GM18507 (cell line): ENCODE measurements at places on chromosomes 3 and 15.

DNA sequence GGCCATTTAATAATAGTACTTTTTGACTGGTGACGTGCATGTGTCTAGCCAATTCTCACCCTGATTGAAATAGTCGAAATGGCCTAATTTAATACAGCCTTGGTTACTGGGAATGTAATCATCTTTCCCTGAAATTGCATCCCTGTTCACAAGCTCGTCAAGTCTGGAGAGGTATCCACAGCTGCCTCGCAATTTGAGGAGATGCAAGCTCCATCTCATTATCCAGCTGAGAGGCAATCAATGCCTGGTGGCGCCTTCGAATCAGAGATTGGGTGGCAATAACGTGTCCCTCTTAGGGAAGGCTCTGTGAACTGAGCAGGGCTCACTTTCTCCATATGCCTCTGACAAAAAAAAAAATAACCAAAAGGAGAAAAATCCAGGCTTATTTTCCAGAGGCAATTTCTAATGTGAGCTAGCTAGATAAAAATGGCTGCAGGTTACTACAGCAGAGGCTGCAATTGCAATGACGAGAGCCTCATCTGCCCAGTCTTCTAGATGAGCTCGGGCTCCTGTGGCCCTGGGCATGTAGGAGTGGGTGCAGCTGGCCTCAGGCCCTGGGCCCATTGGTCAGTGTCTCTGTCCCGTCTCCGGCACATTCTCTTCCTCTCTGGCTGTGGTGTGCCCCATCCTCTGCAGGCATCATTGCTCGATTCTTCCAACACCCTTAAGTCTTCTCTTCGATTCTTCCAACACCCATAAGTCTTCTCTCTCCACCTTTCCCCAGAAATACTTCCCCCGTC is 487.5 kb downstream of the GABRG3 start:
- DNase-seq = no peak

- DNase-seq = no peak
Measured at GRCh38 chr15:98782801-98783200, 134.5 kb downstream of the IGF1R start.

DNA sequence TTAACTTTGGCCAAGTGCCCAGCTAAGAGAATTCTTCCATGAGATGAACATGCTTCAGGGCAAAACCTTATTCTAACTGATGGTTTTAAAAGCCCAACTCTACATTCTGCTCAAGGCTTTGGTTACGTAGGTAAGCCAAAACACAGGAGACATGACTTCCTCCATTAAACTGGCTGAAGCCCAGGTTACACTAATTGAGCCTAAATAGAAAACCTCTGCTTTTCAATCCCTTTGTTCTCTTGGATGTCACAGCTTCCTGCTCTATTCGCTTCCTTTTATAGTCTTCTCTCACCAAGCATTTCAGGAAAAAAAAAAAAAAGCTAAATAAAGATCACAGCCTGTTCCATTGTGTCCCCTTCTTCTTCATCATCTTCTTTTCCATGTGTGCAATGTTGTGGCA is 420.4 kb downstream of the TIGIT start:
- DNase-seq = no peak

DNA sequence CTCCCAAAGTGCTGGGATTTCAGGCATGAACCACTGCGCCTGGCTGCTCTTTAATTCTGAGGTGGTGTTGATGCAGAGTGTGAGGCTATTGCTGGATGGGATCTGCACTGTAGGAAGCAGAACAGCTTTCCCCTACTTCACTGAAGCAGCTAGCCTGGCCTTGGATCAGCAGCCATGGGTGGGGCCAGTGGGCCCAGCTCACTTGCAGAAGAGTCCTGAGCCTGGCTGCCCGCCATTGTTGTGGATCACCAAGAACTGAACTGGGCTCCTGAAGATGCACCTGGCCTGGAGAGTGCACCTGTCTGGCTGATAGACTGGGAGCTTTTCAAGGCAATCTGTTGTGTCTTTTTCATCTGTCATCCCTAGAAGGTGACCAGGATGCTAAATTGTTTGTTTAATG is 11.9 kb downstream of the TLNRD1 start:
- DNase-seq = no peak

DNA sequence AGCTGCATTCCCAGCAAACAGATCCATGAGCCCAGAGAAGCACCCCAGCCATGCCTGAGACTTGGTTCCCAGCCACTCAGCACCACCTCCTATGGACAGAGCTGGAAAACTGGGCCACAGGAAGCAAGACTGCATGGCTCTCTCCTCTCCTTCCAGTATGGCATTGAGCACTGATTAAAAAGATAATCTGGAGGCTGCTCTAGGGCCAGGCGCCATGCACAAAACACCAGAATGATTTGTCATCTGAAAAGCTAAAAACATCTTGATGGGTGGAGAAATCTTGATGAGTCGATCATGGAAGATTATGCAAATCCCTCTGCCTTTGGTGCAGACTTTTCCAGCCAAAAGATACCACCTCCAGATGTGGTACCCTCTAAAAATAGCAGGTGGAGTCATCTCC is 62.7 kb upstream of the MRPS22 start:
- DNase-seq = no peak

DNA sequence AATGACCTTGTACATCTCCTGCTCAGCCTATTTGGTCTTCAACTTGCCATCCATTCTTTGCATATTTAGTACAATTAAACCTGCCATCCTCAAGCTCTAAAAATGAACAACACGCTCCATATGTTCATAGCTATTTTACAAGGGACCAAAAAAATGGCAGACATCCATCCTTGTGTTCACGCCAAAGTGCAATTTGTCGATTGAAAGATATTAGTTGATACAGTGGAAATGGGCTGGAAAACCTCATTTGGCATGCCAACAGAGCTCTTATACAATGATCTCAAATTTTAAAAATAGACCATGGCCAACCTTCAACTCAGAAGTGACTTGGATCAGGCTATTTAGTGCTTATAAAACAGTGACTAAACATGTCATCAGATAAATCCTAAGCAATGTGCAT is 413.6 kb upstream of the ARL6 start:
- no peak for DNase-seq

DNA sequence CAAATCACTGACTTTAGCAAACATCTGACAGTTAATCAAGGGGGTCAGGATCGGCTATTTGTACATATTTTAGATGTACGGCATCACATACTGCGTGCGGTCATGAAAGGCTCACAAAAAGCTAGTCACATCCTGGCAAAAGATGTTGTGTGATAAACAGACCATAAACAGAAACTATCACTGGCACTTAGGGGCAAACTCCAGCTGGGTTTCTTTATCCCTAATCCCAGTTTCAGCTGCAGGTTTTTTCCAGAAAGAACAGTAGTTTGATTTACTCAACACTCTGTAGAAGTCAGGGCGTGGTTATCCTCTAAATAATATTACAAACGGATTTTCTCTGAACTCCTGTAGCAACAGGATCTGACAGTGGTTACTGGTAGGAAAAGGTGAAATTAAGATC is 112.4 kb upstream of the BHLHE40 start:
- DNase-seq = no peak

DNA sequence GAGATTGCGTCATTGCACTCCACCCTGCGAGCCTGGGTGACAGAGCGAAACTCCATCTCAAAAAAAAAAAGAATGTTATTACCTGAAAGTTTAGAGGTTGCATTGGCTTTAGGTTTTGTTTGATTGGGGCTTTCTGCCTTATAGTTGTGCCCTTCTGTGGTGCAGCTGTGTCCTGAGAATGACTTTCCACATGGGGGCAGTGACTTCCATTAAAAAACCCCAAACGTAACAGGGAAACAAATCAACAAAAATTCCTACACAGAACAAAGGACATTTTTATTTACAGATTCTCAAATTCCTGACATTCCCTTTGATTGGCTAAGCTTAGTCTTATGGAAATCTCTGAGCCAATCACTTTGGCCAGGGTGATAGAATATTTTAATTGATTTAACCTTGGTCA is 154.1 kb upstream of the GPR149 start:
- DNase-seq = no peak

DNA sequence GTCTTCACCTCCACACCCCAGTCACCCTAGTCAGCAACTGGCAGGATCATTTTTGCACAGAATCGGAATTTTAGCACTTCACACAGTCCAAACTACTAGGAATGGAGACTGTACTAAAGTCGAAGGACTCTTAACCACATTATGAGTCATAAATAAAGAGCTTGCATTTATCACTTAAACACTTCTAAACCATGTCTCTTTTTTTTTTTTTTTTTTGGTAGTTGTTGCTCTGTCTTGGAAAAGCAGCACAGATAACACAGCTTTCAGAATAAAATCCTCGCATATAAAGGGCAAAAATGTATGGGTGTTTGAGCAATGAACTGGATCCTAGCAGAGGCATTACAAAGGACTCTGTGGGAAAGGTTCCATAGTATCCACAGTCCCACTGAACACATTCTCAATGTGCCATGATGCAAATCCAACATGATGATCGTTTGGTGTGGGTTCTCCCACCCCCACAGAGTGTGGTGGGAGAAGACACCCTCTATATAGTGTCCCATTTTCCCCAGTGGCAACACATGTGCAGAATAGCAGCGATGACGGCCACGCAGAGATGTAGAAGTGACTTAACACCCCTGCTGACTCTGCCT is 47.1 kb downstream of the FOXP1 start:
- DNase-seq = no peak

DNA sequence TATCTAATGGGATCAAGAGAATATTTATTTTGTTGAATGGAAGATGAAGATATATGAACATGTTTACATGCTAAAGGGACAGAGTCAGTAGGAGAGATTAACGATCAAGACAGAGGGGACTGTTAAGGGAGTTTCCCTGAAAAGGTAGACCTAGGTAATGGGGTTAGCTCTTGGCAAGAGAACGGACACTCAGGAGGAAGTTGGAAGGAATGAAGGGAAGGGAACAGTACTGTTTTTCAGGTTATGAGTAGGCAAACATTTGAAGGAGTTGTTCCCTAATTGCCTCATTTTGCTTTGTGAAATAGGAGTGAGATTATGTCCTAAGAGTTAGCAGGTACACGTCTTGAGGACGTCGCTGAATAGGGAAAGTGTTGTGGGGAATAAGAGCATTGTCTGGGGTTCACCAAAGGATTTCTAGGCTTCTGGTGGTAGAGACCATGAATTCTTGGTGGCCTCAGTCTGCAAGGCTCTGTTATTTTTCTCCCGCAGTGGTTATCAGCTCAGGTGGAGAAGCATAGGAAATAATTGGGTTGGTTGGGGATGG is 41.3 kb downstream of the PDE8A start:
- no peak for DNase-seq

GRCh38 chr3:43287500-43287873 is 1.1 kb downstream of the SNRK start:
- no peak for DNase-seq

- no peak for DNase-seq
Measured at GRCh38 chr3:97817965-97818364, 3.8 kb upstream of the CRYBG3 start.

DNA sequence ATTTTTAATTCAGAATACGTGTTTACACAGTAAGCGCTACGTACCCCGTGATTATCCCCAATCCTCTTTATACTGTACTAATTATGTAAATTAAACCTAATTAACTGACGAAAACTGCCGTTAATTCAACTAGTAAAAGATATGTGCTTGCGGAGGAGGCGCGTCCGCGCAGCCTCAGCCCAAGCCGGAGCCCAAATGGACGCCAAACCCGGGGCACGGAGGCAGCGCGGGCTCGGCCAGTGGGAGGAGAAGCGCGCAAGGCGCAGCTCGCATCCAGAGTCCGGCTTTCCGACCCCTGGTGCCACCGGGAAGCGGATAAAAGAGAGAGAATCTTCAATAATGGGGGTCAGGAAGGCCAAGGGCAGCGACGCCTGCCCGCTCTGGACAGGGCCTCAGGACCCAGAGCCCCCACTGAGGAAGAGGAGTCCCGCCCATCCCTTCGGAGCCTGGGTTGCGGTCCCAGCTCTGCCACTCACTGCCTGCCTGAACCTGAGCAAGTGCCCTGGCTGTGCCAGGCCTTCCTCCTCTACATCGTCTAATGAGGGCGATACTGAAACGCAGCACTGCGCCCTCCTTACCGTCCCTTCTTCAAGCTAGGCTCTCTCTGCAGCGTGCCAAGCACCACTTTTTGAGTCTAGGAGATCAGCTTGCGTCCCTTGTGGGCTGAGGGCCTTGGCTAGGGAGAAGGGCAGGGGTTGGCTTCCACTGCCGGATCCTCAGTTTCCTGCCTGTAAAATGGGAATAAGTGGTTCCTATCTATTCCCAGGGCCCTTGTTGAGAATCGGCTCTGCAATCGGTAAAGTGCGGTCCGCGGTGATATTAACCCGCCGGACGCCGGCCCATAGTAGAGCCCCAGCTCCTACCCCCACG is 5.0 kb upstream of the SKOR1 start:
- no peak for DNase-seq

DNA sequence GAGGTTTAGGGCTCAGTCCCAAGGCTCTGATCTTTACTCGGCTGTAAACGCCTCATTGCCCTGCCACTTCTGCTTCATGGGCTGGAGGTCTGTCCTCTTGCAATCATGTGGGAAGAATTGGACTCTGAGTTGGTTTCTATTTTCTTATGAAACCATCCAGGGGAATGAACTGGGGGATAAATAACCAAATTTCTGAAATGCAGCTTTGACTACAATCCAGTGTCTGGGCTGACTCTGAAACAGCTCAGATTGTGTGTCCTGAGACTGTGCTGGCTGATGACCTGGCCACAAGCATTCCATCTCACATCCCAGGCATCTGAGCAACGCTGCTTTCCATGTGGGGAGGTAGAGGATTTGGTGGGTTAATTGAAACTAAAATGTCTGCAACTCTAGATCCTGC is 71.0 kb upstream of the GALNT15 start:
- no peak for DNase-seq

DNA sequence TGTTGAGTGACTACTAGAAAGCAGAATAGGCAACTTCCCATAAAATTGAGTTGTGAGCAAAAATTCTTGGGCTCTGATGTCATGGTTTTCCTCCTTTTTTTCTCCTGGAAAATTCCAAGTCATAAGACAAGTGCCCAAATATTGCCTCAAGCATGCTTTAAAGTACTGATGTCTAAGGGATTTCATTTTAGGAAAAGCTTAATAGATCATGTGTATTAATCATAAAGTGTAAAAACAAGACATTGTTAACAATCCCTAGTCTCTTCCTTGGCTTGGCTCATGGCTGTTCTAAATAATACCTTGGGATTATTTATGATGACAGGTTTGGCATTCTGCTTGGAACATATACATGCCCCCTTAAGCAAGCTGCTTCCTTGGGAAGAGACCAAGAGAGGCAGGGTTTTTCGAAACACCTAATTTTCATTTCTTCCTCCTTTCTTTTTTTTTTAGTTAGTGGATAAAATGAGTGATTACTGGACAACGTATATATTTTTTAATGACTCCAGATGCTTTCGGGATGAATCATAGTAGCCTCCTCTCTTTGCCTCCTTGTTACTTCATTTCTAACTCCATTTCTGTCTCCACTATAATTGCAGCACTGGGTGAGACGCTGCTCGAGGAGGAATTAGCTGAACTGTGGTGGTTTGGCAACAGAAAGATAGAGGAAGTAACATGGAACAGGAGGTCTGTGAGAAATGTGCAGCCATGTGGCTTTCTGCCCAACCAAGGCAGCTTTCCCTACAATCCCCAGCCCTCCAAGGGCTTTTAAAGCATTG is 104.9 kb downstream of the TPRG1 start:
- DNase-seq = no peak

DNA sequence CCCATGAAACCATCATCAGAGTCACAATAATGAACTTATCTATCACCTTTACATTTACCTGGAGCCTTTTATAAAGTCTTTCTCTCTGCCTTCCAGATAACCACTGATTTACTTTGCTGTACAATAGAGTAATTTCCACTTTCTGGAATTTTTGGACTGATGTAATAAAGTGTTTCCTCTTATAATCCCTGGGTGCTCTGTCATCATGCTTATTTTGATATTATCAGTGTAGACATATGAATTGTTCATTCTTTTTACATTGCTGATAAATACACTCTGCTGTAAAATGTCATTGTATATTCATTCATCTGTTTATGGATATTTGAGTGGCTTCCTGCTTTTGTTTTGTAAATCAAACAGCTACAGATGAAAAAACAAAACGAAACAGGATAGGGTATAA is 27.0 kb upstream of the IREB2 start:
- DNase-seq = no peak
